ENCODE measurements at places on chromosomes 3 and 15.

DNA sequence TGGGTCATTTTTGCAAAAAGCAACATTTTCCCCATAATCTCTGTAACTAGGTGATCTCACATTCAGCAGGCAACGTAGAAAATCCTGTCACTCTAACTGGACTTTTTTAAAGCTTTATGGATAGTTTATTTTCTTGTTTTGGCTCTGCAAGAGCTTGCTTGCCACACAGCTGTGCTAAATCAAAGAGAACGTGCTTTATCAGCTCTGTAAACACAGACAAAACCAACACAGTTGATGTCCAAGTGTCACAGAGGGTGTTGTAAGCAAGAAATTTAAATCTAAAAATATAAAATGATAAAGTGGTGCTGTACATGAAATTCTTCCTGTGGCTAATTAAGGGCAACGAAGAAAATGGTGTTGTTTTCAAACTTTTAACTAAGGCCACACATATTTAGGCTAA is 97.5 kb upstream of the STAC start:
- DNase-seq, result no peak

- no peak for DNase-seq
Observed at GRCh38 chr3:183924543-183924942, 39.9 kb upstream of the PARL start.

DNA sequence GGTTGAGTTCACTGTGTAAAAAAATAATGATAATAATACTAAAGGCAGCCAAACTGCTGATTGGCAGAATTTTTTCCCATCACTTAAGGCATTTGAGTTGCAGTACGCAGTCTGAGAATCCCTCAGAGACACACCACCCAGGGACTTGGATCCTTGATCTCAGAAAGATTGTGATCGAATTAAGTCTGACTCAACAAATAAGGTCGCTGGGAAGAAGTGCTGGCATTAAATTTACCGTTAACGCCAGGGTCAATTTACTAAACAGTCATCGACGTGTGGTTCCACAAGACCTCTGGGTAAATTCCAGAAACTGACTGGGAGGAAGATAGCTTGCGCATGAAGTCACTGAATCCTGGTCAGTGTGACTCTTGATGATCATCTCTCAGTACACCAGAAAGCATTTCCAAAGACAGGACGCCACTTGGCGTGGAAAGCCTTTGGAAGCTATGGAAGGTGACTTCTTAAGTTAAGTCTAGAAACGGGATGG is 48.3 kb upstream of the CGNL1 start:
- DNase-seq, result no peak

DNA sequence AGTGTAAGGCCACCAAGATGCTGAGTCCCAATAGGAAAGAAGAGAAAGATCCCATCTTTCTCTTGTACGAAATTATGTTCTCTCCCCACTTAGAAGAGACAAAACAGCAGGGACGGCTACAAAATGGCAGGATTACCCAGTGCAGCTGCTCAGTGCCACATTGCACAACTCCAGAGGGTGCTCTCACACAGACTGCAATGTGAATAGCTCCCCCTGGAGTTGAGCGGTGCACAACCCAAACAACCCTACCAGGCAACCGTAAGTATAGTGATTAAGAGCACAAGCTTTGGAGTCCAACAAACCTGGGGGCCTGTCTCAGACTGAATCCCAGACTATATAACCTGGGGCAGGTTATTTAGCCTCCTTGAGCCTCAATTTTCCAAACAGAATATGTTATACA is 3.1 kb upstream of the BHLHE40 start:
- DNase-seq, result no peak

DNA sequence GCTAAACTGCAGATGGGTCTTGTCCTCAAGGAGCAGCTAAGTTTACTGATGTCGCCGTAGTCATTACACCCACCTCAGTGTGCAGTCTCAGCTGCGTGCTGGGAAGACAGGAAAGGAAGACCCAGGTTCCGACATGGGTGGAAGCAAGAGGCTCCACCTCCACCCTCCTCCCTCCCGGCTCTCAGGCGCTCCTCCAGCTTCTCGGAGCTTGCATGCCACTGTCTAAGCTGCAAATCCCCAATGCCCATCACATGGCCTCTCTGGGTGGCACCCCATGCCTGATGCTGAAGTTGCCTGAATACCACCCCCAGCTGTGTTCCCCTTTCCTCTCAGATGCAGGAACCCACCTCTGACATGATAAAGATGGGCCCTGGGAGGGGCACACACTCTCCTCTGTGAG is 58.5 kb downstream of the MGLL start:
- DNase-seq, result no peak

DNA sequence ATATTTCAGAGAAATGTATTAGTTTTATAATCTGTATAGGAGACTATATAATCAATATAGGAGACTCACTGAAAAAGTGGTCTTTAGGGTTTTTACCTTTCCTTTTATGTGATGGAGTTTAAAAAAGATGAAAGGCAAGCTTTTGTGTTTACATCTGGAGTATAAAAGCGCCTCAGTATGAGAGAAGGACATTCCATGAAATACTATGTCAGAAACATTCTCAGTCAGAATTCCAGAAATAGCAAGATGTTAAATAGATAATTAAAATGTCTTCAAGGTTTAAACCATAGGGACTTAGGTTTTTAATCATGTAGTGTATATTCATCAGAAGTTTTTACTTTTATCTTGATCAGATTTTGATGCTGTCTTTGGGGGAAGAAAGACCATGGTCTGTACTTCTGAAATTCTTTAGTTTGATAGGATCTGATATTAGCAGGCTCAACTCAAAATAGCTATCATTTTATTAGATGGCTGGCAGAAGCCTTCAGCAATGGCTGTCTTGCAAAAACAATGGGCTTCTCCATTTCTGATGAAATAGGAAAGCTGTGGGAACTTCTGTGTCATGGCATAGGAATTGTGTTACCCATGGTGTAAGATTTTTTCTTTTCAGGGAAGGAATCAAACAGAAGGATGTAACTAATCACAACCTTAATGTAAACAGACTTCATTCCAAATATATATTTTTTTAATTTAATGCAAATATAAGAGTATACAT is 209.6 kb upstream of the PLSCR5 start:
- no peak for DNase-seq

- DNase-seq, result no peak
Observed at GRCh38 chr3:68467465-68467864, 464.9 kb downstream of the TAFA4 start.

DNA sequence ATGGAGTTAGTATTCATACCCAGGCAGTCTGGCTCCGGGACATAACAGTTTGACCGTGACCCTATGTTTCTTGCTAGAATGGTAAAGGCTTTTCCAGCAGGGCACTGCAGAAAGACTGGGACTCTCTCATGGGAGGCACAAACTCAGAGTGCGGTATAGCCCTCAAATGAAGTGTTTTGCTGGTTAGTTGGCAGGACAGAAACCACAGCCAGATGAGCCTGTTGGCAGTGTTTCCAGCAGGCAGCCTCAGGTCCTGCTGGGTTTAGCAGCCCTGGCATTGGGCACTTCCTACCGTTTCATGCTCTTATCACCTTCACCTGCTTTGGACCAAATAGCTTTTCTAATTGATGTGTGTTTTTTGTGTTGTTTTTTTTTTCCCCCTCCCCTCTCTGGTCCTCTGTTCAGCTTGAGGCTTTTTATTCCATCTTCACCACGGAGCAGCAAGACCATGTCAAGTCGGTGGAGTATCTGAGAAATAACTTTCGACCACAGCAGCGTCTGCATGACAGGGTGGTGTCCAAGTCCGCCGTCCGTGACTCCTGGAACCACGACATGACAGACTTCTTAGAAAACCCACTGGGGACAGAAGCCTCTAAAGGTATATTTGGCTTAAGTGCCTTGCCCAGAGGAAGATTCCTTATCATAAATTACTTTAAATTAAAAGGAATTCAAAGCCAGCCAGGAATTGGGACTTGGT is 205.6 kb downstream of the FEZF2 start:
- no peak for DNase-seq

GRCh38 chr15:52227456-52227855 is 36.3 kb upstream of the GNB5 start:
- peak; percentile 41 for DNase-seq

DNA sequence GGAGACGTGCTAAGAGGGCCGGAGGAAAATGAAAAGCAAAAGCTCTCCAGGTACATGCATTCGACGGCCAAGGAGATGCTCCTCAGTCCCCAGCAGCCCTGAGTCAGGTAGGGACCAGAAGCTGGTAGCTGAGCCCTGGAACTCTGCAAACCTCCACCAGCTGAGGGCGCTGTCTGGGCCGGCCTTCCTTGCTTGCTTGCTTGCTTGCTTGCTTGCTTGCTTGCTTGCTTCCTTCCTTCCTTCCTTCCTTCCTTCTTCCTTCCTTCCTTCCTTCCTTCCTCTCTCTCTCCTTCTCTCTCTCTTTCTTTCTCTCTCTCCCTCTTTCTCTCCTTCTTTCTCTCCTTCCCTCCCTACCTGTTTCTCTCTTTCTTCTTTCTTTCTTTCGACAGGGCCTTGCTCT is 94.6 kb upstream of the RASGRF1 start:
- no peak for DNase-seq

- no peak for DNase-seq
Observed at GRCh38 chr3:81789691-81790090, 28.2 kb upstream of the GBE1 start.

DNA sequence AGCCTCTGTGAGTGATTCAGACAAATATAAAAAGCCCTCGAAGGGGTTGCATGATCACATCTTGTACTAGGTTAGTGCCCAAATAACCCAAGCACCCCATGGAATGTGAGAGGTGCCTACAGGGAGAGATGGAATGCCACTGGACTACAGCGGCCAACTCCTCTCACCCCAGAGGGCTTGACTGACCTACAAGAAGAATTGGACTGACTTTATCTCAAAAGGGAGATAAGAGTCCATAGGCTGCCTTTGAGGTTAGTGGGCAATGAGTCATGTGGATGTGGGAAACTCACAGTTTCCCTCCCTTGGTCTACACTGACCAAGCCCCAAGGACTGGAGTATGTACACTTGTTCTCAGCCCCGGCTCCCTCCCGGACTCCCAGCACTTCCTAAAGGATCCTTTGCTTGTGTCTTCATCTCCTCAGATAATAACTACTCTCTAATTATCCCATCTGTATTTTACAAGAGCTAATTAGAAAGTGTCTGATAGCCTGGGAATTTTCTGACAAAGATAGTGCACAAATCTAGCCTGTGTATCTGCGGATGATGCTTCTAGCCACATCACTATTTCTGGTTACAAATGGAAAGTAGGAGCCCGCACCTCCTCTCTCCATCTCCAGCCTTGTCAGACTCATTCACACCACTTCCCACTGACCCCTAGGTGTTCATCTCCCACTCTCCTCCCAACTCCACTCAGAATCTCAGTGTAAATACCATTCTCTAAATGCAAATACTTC is 547.8 kb upstream of the TBL1XR1 start:
- DNase-seq, result no peak

DNA sequence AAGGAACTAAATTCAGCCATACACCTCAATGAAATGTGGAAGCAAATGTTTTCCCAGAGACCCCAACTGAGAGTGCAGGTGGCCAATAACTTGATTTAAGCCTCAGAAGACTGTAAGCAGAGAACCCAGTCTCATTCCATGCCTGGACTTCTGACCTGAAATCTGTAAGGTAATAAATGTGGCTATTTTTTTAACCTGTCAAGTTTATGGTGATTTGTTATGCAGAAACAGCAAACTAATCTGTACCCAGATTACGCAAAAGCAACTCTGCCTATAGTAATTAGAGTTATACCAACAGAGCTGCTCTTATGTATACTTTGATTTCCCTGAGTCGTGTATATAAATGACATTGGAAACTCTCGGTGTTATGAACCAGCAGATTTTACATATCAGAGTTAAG is 534.0 kb upstream of the NAALADL2 start:
- no peak for DNase-seq

GRCh38 chr15:25734680-25735355 is 128.3 kb downstream of the ATP10A start:
- no peak for DNase-seq

GRCh38 chr3:77411334-77411733 is 371.4 kb downstream of the ROBO2 start:
- no peak for DNase-seq

GRCh38 chr15:65655457-65655856 is 33.7 kb downstream of the SLC24A1 start:
- no peak for DNase-seq

GRCh38 chr3:126015075-126015474 is 46.1 kb downstream of the ROPN1B start:
- DNase-seq, result no peak
